ENCODE measurements at places on chromosomes 6 and 20. TPM values are rescaled to one million over a fixed set of nuclear protein-coding genes. Genes with fewer than 3 reads are reported as not detected.
A peak's percentile ranks its signal among the peaks of the same experiment; 100 is the strongest.

- no peaks in the 10 kb centered on the region for H3K36me3 ChIP-seq
- H3K27ac ChIP-seq, result no peak overlapping the region
- H3K4me3 ChIP-seq, result no peak overlapping the region
- no peaks in the 10 kb centered on the region for H3K4me1 ChIP-seq
These were observed 202.7 kb downstream of the MANEA start for GRCh38 chr6:95780037-95780436.

DNA sequence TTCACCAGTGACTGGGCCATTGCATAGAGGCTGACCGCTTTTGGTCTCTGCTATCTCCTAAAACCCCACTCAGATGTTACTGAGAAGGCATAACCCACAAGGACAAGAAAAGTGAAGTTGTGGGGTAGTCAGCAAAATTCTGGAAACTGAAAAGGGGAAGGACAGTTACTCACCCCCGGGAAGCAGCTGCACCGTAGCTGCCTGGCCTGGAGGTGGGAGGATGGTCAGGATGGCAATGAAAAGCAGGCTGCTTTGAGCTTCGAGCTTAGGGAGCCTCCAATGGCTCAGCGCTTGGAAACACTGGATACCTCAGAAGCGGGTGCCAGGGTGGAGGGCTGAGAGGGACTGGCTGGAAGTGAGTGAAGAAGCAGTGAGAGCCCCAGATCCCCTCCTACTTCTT lies 56.0 kb downstream of the KCNK5 start:
- DNase-seq, result no peak
- H3K27ac ChIP-seq, result no peak overlapping the region
- H3K27me3 ChIP-seq, result no peaks in the 10 kb centered on the region
- no peaks in the 10 kb centered on the region for H3K36me3 ChIP-seq

DNA sequence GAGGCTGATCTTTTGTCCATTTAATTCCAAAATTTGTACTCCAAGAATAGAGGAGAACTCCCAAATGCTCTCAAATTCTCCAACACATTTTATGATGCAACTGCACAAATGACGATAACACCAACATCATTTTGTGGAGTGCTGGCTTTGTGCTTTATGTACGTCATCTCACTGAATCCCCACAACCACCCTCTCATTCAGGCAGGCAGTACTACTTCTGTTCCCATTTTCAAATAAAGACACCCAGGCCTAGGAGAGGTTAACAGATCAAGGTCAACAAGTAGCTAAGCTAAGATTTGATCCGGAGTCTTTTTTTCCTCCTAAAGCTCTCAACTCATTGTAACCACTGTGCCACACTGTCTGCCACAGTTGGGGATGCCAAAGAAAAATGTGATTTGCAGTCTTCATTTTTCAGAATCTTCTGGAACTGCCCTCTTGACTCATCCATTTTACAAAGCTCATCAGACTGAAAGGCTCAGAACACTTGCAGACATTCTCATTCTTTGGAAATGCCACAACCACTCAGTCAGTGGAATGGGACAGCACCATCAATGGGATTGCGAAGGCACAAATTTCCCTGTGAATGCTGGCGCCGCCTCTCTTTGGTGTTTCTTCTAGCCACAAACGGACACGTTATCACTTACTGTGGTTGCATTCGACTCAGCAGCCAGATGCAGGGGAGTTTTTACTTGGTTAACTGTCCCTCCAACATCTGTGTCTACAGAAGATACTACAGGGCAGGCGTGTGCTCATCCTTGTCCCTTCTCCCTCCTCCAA lies 184.4 kb downstream of the GJA10 start:
- no peaks in the 10 kb centered on the region for H3K27me3 ChIP-seq
- H3K4me3 ChIP-seq, result no peak overlapping the region
- H3K4me1 ChIP-seq, result no peaks in the 10 kb centered on the region
- no peak overlapping the region for H3K27ac ChIP-seq
- no peaks in the 10 kb centered on the region for H3K36me3 ChIP-seq

DNA sequence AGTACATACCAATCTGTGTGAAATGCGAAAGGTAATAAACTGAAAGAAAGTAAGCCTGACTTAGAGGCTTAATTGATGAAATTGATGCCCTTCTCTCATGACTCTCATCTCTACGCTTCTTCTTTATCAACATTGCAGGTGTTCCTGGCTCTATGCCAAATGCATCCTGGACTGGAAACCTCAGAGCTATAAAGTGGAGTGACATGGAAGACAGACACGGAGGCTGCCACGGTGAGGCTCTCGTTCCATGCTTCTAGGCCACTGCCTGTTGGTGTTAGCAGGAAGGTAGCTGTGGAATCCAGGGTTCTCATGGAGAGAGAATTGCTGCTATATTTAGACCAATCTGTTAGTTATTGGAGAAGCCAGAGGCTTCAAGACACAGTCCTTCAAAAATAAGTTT lies 73.2 kb downstream of the C6orf52 start:
- no peaks in the 10 kb centered on the region for H3K27me3 ChIP-seq
- no peak overlapping the region for H3K4me3 ChIP-seq
- H3K27ac ChIP-seq, result no peak overlapping the region
- H3K36me3 ChIP-seq, result no peaks in the 10 kb centered on the region

DNA sequence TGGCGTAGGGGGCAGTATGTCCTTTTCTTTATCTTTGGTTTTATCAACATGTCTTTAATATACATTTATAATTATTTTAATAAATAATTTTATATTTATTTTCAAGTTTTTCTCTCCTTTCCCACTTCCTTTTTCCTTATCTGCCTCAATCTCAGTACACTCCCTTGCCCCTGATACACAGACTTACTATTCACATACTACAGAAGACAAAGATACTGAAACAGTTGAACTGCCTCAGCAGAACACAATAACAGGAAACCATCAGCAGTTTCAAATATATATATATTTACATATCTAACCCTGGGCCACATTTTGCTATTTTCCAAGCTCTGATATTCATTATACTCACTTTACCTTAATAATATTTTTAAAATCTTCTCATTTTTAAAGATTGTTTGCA lies 19.8 kb downstream of the IBTK start:
- no peaks in the 10 kb centered on the region for H3K4me1 ChIP-seq
- H3K36me3 ChIP-seq, result no peaks in the 10 kb centered on the region
- no peak for DNase-seq

DNA sequence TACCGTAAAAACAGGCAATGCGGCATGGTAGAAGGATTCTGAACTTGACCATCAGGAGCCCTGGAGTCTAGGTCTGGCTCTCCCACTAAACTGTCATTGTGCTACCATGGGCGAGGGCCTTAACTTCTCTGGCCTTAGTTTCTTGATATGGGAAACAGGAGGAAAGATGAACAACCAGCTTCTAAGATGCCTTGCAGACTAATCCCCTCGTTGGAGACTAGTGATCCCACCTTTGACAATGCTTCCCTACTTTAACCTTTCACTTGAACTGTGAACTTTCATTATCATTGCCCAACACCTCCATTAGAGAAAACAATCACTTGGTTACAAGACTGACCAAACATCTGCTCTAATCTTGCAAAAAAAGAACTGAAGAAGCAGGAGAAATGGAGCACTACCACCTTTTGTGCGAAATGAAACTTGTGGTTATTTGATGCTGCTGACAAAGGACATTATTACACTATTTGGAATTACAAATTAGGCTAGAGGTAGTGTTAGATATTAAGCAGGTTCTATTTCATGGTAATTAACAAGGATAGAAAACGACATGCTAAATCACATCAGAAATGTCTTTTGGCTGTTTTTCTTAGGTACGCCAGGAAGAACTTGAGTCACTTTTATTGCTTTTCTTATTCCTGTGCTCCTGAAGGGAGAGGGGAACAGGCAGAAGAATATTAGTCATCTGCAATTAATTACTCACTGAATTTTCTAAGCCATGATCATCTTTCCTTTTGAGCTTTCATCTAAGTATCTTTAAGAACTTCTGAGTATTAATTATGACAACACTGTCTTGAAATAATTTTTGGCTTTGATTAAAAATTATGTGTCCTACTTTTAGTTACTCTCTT lies 39.1 kb upstream of the ARHGAP18 start:
- H3K4me1 ChIP-seq, result peaks cover 28% of the 10 kb centered on the region
- H3K27me3 ChIP-seq, result no peaks in the 10 kb centered on the region
- H3K27ac ChIP-seq, result peak overlapping the region; percentile 64
- H3K4me3 ChIP-seq, result no peak overlapping the region
- no peaks in the 10 kb centered on the region for H3K36me3 ChIP-seq
- peak; percentile 52 for DNase-seq

DNA sequence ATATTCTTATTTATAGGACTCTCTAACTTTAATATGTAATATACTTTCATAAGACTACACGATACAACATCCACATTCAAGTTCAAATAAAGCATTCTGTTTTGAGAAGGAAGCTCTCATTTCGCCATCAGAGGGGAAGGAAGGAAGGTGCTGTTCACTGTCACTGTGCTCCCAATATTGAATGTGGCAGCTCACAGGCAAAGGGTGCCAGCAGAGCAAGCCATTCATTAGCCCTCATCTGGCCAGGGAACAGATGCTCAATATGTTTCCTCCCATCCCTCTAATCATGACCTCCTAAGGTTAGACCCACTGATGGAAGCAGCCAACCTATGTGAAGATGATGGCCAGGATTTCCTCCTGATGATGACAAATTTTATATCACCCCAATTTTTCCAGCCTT lies 154.4 kb downstream of the DST start:
- peaks cover 15% of the 10 kb centered on the region for H3K4me1 ChIP-seq
- H3K4me3 ChIP-seq, result no peak overlapping the region
- H3K27ac ChIP-seq, result no peak overlapping the region
- peaks cover 7% of the 10 kb centered on the region for H3K36me3 ChIP-seq
- DNase-seq, result no peak

GRCh38 chr6:22155551-22155950 lies 141.3 kb downstream of the PRL start:
- H3K27ac ChIP-seq, result no peak overlapping the region
- H3K27me3 ChIP-seq, result no peaks in the 10 kb centered on the region
- no peak for DNase-seq

GRCh38 chr6:111796310-111796918 lies 76.8 kb downstream of the FYN start:
- H3K27me3 ChIP-seq, result no peaks in the 10 kb centered on the region
- H3K4me3 ChIP-seq, result no peak overlapping the region
- DNase-seq, result no peak
- H3K36me3 ChIP-seq, result no peaks in the 10 kb centered on the region
- peaks cover 12% of the 10 kb centered on the region for H3K4me1 ChIP-seq

- H3K27me3 ChIP-seq, result no peaks in the 10 kb centered on the region
- H3K4me3 ChIP-seq, result no peak overlapping the region
- no peaks in the 10 kb centered on the region for H3K4me1 ChIP-seq
- no peak for DNase-seq
- H3K36me3 ChIP-seq, result no peaks in the 10 kb centered on the region
- no peak overlapping the region for H3K27ac ChIP-seq
These were observed 17.6 kb downstream of the CD109 start for GRCh38 chr6:73713426-73714147.

IRAK1BP1 gene
- 2.5 TPM for polyA plus RNA-seq

Data from fibroblast of lung (primary cell).